CD4-positive, alpha-beta T cell treated with Interferon gamma for 1 hour (primary cell): ENCODE measurements at places on chromosomes 7 and 10.

GRCh38 chr10:104416-104815 lies 30.8 kb upstream of the ZMYND11 start:
- DNase-seq = no peak

DNA sequence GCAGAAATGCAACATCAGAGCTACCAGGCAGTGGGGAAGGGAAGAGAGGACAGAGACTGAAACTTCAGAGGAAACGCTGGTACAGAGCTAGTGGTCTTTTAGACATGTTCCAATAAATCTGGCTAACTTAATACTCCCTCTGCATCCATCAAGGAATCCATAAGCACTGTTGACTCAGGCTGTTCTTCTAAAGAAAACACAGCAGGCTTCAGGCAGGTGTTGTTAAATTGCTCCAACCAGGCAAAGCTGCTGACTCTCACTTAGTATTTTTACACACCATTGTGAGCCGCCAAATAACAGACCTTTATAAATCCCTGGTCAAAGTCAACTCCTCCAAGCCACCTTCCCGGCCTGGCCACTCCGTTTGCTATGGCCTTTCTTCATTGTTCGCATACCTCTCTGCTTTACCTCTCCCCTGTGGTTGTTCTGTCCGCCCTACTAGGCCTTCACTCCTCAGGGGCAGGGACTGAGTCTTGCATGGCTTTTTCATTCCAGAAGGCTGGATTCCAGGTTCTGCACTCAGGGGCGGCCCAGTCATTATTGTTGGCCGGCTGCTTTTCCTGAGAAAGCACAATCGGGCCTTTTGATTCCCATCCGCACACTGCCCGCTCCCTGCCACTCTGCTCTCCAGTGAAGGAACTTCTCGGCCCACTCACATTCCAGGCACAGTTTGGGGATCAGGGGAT lies 18.4 kb downstream of the CREB3L2 start:
- DNase-seq = no peak

- DNase-seq = no peak
These were observed 717 bp downstream of the ADCY1 start for GRCh38 chr7:45574669-45575500.

DNA sequence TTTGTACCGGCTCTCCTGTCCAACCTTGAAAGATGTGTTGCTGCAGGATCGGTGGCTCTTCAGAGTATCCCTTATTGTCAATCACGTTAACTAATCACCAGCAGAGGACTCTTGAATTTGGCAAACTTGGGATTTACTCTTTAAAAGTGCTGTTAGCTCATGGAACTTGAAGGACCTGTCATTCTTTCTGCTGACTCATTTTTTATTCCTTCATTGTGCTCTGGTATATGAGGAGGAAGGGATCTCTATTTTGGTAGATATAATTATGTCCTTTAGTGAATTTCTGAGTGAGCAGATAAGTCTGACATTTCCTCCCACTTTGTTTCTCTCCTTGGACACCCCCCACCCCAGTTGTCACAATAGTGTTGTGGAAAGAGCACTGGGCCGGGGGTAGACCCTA lies 175.1 kb upstream of the HDAC9 start:
- DNase-seq = no peak

DNA sequence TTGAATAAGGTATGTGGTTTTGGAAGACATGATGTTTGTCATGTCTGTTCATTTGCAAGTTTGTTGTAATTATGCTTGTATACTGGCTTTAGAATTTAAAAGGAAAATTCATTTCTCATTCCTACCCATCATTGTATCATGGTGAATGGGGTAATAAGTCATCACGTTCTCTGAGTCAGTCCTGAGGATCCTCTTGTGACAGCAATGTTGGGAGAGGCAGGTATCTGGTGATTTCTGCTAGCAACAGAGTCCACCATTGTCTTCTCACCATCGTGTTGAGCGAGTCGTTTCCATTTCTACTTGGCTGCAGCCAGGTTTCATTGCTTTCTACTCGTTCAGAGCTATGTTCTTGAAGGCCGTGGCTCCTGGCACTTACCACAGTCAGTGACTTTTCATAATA lies 16.3 kb downstream of the CUL1 start:
- no peak for DNase-seq

DNA sequence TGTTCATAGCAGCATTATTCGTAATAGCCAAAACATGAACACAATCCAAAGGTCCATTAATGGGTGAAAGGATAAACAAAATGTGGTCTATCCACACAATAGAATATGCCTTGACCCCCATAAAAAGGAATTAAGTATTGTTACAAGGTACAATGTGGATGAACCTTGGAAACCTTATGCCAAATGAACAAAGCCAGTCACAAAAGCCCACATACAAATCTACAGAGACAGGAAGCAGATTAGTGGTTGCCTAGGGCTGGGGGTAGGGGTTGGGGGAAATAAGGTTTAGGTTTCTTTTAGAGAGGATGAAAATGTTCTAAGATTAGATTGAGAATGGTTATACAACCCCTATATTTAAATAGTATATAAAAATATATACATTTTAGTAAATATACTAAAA lies 34.8 kb downstream of the PIP4K2A start:
- DNase-seq = no peak

- DNase-seq = no peak
These were observed 82.0 kb downstream of the FGFR2 start for GRCh38 chr10:121516093-121516865.

DNA sequence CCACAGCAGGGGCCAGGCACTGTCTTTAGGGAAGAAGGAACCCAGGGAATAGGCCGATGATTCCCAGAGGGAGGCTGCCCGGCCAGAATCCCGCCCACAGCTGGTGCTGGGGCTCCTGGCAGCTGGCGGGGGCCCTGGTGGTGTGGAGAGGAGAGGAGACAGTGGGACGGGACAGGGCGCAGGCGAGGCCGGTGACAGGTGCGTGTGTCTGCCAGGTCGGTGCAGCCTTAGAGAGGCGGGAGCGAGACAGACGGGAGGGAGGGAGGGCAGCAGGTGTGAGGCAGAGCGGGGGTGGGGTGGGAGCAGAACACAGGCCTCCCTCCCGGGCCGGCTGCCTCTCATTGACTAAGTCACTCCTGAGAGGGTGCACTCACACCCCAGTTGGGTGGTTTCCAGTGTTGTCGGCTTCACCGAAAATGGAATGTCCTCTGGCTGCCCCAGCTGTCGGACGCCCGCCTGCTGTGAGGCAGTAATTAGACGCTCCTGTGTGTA lies 55.2 kb downstream of the ELFN1 start:
- no peak for DNase-seq

- no peak for DNase-seq
These were observed 95.0 kb downstream of the CDCA7L start for GRCh38 chr7:21850531-21851285.

DNA sequence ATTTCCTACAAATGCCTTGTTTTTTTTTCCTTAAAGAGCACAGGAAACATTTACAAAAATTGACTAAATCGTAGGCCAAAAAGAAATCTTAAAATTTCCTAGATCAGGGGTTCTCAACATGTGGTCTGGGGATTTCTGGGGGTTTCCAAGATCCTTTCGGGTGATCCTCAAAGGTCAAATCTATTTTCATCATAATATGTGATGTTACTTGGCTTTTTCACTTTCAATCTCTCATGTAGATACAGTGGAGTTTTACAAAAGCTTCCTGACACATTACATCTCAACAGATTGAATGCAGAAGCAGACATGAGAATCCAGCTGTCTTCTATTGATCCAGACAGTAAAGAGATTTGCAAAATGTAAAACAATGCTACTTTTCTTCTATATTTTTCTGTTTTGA lies 497.3 kb downstream of the INHBA start:
- DNase-seq = no peak

- DNase-seq = no peak
These were observed 250.8 kb downstream of the KCNMA1 start for GRCh38 chr10:77386838-77387237.

DNA sequence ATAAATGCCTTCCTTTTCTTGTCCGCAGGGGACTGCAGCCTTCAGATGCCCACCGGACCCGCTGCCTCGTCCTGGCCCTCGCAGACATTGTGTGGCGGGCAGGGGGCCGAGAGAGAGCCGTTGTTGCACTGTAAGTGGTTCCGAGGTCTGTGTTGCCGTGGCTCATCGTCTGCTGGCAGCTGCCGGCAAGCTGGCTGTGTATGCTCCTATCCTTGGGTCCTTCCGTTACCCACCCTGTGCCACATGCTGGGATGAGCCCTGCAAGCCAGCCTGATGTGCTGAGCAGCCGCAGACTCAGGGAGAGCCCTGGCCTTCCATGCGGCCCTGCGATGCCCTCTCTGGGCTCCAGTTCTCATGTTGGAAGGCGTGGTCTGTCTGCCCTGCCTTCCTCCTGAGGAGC lies 61.2 kb upstream of the AQP1 start:
- no peak for DNase-seq
